Left ventricle myocardium superior (tissue), 1 donor: ENCODE measurements at places on chromosomes 3 and 15.
A peak's percentile ranks its signal among the peaks of the same experiment; 100 is the strongest.

DNA sequence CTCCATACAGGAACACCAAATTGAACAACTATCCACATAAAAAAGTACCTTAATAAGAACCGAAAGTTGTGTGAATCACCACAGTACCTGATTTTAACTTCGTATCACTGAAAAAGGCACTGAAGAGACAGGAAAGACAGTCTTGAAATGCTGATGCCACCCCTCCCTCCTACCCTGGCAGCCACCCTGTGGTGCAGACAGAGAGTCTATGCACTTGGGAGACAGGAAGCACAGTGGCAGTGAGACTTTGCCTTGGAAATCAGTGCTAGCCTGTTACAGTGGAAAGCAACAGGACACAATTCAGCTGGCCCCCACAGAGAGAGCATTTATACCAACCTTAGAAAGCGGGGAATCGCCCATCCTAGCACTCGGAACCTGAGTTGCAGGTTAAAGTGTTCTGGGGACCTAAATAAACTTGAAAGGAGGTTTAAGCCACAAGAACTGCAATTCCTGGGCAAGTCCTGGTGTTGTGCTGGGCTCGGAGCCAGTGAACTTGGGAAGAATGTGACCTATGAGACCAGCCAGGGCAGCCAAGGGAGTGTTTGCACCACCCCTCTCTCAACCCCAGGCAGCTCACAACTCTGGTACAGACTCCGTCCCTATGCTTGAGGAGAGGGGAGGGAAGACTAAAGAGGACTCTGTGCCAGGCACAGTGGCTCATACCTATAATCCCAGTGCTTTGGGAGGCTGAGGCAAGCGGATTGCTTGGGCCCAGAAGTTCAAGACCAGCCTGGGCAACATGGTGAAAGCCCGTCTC lies 240.1 kb downstream of the ISL2 start:
- DNase-seq = peak; percentile 83

DNA sequence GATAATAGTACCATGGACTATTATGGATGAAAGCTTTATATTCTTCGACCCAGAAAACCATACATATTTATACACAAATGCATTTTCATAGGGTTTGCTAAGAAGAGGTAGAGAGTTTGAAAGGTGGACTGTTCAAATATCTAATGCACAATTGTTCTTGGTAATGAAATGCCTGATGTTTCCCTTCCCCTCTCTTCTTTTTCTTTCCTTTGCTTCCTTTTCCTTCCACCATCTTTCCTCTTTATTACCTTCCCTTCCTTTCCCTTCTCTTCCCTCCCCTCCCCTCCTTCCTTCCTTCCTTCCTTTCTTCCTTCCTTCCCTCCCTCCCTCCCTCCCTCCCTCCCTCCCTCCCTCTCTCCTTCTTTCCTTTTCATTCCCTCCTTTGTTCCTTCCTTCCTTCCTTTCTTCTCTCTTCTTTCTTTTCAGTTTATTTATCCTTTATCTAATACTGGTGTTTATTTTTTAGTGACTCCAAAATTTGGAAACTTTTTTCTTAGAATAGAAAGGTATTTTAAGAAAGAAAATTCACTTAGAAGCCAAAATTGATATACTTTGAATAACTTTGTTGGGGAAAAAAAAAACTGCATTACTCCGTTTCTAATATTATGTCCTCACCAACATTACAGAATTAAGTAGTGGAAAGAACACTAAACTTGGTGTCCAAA lies 22.7 kb upstream of the PYDC2 start:
- DNase-seq = no peak

- DNase-seq = no peak
These were observed 62.3 kb downstream of the TMEM39A start for GRCh38 chr3:119401069-119401468.

- DNase-seq = no peak
These were observed 17.8 kb downstream of the GCSAM start for GRCh38 chr3:112115161-112115739.

DNA sequence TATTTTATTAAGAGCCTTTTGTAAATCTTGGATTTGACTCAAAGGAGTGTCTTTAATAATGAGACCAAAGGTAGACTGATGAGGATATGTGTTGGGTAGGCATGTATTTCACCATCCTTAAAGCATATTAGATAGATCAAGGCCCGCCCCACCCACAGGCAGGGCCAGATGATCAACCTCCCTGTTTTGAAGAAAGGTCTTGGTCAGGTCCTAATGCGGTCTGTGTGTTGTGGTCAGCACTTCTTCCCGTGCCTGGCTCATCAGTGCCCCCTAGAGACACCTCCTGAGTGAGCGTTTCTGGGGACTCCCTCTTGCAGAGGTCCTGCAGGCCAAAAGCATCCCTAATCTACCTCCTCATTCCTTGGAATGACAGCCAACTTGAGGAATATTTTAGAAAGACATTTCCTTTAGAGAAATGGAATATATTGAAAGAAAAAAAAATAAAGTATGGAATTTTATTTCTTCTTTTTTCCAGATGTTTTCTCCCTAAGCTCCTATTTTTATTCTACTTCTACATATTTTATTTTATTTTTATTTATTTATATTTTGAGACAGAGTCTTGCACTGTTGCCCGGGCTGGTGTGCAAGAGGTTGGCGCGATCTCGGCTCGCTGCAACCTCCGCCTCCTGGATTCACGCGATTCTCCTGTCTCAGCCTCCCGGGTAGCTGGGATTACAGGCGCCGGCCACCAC lies 6.0 kb downstream of the TM4SF4 start:
- peak; percentile 75 for DNase-seq

DNA sequence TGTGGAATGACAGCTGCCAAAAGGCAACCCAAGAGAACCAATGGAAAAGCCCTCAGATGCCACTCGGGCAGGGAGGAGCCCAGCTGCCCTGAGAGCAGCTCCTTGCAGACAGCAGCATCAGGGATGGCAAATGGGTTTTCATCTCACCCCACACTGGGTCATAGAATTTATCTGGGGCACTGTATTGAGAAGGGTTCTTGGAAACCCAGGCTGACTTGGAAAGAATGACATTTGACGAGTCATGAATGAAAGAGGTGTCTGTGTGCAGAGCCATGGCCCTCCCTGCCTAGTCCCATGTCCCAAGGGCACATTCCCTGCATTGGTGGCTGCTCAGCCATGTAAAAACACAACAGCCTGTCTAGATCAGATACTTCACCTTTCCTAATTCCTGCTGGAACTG lies 157.9 kb upstream of the BHLHE40 start:
- DNase-seq = no peak

GRCh38 chr3:119359476-119360326 lies 65.5 kb downstream of the ARHGAP31 start:
- no peak for DNase-seq

DNA sequence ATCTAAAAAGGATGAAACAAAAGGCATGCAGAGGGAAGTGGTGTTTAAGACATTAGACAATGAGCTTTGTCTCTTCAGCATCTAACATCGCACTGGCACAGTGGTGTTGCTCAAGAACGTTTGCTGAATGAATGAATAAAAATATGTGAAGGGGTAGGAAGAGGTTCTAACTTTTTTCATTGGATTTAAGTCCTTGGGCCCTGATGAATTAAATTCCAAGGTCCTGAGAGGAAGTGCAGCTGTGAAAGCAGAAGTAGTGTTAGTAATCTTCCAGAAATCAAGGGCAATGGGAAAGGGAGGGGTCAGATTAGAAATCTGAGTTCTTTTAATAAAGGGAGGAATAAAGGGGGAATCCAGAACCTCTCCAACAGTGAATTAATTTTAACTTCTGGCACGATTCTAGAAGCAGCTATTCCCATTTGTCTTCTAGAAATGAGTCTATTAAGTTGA lies 29.6 kb downstream of the TLNRD1 start:
- DNase-seq = no peak

- DNase-seq = no peak
These were observed 197.3 kb upstream of the GADL1 start for GRCh38 chr3:31091748-31092147.

GRCh38 chr15:41205315-41205714 lies 25.2 kb downstream of the EXD1 start:
- no peak for DNase-seq

- DNase-seq = peak; percentile 29
These were observed 98.2 kb downstream of the ANXA2 start for GRCh38 chr15:60299452-60300047.

DNA sequence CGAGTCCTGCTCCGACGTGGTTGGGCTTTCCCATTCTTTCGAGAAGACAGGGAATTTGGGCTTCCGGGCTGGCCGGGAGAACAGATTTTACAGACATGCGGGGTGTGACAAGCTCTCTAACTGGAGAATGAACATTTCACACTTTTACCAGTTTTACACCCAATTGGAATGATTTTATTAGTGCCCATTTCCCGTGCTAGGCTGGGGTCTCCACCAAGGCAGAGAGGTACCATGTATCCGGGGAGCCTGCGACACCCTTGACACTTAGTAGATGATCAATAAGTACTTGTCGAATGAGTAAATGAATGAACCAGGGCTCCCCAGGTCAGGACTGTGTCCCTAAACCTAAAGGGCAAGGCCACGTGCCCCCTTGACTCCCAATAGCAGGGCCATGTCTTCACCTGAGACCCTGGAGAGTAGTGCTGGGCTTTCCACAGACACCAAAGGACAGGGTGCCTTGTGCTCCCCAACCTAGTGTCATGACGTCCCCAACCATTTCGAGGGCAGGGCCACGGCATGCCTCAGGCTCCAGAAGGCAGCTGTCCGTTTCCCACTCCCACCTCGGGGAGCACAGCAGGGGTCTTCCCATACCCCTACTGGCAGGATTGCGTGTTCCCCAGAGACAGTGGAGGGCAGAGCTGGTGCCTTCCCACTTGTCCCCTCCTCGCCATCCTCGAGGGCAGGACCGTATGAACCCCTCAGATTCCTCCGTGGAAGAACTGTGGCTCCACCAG lies 679 bp upstream of the MYD88 start:
- no peak for DNase-seq

- peak; percentile 76 for DNase-seq
These were observed 604 bp upstream of the TJP1 start for GRCh38 chr15:29822684-29823459.

DNA sequence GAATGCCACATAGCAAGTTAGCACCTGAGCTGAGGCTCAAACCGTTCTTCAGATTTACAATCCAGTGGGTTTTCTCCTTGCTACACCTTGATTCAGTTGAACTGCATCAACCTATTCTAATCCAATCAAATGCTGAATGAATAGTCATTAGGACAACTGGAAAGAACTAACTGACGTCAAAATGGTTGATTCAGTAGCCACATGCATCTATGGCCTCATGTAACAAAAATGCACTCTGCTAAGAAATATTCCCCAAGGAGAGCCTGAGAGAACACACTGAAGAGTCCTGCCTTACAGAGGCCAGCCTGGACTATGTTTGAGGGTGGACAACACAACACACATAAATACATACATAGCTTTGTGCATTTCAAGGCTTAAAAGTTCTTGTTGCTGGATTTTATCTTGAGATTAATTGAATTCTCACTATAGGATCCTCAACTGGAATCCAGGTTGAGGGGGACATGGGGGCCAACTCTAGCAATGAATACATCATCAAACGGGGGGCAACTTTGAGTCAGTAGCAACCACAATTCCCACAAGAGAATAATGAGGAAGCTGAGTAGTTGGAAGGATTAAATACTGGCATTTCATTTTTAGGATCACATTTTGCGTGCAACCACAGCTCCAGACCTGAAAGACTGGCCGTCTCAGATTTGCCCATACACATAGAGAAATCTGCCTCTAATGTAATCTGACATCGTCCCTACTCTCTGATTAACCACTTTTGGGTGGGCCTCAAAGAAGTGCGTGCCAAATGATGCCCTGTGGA lies 280.2 kb upstream of the ICE2 start:
- DNase-seq = no peak

DNA sequence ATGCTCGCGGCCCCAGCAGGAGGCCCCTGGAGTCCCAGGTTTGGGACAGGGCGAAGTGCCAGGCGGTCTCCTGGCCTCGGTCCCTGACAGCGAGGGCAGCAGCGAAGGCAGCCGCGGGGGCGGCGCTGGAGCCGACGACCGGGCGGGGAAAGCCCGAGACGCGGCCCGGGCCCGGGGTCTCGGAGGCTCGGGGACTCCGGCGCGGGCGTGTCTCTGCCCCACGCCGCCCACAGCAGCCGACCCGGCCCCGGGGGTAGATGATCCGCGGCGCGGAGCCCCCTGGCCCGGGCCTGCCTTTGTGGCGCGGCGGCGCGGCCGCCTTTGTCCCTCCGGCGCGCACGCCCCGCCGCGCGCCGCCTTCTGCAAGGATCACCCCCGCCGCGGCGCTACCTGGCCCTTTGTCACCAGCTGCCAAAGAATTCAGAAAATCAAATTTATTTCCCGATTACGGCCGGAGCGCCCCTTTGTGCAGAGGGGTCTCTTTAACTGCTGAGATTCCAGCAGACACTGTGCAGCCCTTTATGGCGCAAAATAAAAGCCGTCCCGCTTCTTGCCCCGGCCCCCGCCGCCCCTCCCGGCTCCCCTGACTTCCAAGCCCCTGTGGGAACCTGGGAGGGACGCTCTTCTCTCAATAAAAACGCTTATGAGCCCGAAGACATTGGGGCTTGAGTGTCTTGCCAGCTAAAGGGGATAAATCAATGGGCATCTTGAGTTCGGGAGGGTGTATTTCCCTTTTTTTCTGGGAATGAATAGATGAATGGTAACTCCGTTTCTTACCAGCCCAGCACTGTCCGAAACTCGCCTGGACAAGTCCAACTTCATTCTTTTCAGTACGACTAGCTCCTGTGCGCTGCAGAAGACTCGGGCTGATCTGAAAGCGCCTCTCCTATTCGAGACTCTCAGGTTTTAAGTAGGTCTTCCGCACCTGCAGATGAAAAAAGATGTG lies 68.4 kb downstream of the HES1 start:
- DNase-seq = no peak

DNA sequence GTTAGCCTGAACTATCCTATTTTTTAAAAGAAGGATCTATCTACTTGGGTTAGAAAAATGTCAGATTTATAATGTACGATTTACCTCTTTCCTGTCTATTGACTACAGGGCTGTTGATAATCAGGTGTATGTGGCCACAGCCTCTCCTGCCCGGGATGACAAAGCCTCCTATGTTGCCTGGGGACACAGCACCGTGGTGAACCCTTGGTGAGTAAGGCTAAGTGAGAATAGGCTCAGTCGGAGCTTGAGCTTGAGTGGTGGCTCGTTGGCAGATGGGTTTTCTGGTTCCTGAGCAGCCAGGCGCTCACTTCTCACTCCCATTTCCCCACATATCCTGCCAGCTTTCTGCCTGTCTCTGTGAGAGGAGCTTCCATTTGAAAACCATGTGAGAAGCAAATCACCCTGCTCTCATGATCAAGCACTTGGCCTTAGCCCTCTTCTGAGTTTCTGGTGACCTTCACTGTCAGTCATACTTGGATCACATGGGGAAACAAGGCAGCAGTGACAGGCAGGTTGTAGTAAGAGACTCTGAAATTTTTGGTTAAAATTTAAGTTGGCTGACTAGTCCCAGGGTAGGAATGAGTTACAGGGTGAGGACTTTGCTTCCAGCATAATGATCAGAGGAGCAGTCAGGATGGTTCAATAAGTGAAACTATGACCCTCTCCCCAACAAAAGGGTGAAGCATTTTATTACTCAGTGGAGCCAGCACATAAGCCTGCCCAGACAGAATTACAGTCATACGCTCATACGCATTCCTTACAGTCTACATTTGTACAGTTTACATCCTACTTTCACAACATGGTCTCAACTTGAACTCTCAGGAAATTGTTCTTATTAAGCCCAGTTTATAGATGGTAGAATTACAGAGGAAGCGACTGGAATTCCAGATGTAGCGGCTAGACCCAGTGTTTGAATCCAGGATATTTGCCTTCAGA lies 18.0 kb downstream of the NIT2 start:
- DNase-seq = no peak
